Activated T-cell treated with anti-CD3 and anti-CD28 coated beads, Interleukin-2, amount 50 U/mL, for 1 hour (primary cell): ENCODE measurements at places on chromosomes 2 and 18.

DNA sequence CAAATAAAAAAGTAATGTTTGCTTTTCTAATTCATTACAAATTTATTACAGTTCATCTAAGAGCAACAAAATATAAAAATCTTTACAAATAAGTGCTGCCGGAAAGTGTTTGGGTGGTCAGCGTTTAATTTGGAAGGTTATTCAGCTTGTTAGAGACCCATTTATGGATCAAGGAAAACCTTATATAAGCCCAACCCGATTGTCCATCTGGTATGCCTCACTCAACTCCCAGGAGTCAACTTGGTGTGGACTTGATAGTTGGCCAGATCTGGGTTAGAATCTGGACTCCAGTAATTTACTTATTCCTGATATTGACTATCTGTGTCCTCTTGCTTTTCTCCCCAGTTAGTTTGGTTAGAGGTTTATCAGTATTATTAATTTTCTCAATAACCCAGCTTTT is 106.2 kb downstream of the KCTD1 start:
- no peak for DNase-seq

- no peak for DNase-seq
Measured at GRCh38 chr2:168892327-168892726, 2.1 kb upstream of the SPC25 start.

DNA sequence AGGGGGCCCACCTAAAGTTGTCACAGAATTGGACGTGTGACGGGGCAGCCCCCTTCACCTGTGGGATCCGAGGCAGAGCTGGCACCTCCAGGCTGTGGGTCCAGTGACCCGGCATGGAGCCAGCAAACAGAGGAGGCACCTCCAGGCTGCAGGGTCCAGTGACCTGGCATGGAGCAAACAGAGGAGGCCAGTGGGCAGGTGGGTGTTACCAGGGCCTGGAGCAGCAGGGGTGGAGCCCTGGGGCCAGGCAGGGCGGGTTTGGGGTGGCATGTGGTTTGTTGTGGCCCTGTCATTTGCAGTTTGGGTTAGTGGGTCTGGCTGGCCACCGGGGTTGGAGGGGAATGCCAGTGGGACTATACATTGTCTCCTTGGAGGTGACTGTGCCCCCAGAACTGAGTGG is 68.2 kb downstream of the HPCAL1 start:
- DNase-seq: no peak

DNA sequence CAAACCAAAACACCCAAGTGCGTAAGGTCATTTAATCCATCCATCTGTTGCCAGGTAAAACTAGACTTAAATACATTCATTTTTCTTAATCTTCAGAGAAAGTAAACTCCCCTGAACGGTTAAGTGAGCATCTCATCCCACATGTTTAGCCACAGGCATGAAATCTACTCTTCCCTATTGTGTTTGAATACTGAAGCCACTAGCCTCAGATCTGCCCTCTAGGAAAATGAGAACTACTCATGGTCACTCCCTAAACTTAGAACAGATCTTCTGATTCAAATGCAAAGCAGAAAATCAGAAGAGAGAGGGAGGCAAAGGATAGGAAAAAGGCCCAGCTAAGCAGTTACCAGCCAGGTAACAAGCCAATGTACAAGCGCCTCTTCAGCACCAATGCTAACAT is 7.1 kb downstream of the TMEM247 start:
- no peak for DNase-seq

DNA sequence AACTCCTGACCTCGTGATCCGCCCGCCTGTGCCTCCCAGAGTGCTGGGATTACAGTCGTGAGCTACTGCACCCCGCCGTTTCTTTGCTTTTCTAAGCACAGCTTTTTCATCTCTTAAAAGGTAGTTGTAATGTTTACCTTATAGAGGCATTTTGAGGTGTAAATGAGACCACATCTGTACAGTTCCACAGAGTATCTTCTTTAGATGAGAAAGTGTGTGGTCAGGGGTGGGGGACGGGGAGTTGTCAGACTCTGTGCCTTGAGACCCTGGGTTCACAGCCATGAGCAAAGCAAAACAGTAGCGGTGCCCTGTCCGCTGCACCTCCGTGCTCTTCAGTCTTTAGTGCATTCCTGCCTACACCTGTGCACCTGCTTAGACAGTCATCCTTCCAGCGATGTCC is 251.6 kb downstream of the ZNF407 start:
- no peak for DNase-seq

- no peak for DNase-seq
Measured at GRCh38 chr18:35118641-35119040, 77.4 kb downstream of the MAPRE2 start.

GRCh38 chr2:140353541-140353940 is 1573.4 kb upstream of the NXPH2 start:
- DNase-seq: no peak

DNA sequence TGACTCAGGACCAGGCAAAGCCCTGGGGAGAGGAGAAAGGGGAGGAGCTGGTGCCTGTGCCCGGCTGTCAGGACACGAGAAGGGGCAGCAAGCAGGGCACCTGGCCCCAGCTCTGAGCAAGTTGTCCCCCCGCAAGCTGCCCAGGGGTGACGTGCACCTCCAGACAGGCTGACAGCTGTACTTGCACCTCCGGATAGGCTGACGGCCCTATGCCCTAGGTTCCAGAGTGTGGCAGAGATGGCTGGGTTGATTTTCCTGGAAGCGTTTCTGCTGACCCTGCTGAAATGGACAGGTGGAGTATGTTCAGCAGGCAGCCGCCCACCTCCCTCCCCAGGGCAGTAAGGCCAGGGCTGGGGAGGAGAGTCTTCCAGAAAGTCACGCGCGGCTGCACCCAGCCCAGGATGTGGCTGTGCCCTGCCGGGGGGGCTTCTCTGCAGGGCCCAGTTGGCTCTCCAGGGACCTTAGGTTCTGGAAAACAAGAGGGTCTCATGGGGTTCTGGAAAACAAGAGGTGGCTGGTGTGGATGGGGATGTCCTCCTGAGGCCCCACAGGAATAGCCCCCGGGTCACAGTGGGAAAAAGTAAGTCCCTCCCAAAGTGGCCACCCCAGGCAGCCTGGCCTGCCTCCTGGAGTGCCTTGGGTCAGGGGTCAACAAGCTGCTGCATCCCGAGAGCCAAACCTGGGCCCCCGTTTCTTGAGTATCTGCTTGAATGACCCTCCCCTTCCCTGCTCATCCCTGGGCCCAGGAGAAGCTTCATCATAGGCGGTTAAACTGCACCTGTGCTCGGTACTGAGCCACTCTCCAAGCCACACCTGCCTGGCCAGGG is 71.4 kb upstream of the OTOS start:
- DNase-seq: no peak

DNA sequence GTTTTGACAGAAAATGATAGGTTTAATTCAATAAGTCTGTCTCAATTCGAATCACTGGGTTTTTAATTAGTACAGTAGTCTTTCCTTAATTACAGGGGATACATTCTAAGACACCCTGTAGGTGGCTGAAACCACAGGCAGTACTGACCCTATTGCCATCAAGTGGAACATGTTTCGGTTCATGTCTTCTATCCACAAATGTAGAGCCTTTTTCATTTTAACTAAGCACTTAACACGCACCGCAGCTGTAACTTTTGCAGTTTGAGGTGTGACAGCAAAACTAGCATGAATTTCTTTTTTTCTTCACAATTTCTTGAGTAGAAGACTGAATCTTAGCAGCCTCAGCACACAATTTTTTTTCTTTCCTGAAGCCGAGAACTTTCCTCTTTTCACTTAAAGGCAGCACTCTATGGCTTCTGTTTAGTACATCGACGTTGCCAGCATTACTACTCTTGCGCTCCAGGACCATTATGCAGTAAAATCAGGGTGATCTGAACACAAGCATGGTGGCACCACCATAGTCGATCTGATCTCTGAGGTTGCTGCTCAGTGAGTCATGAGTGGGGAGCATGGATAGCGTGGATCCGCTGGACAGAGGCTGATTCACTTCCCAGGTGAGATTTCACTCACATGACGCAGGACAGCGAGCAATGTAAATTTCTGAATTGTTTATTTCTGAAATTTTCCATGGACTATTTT is 805.1 kb downstream of the RNF144A start:
- no peak for DNase-seq

DNA sequence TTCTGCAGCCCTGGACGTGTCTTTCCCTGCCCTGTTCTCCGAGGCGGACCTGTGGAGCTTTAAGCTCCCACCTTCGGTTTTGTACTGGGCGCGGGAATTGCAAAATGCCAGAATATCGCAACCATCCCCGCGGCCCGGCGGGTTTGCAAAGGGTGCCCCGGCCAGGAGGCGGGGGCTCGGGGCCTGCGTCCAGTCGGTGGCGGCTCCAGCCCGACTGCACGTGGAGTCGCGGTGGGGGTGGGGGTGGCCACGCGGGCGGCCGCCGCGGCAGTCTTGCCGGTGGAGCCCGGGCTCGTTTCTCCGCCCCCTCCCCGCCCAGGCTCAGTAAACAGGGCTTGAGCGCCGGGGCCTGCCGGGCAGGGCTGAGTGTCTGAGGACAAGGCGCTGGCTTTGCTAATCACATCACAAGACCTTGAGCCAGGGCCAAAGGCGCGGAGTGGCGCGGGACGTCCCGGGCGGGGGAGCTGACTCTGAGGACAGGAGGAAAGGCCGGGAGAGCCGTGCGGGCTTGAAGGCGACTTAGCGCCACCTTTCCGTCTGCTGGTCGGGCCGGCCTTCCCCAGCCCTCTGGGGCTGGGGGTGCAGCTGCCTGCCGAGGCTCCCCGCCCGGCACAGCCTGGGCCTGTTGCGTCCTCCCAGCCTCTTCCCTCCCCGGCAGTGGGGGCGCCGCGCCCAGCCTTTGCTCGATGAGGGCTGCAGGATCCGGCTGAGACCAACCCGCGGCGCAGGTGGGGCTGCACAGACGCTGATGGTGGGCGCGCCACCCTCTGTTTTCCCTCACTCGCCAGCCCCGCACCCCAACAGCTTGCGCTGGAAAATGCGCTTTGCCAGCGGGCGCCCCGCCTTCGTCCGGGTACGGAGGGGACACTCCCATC is 786 bp upstream of the ZFP36L2 start:
- peak; percentile 74 for DNase-seq
